ENCODE measurements at places on chromosomes 2 and 18.

DNA sequence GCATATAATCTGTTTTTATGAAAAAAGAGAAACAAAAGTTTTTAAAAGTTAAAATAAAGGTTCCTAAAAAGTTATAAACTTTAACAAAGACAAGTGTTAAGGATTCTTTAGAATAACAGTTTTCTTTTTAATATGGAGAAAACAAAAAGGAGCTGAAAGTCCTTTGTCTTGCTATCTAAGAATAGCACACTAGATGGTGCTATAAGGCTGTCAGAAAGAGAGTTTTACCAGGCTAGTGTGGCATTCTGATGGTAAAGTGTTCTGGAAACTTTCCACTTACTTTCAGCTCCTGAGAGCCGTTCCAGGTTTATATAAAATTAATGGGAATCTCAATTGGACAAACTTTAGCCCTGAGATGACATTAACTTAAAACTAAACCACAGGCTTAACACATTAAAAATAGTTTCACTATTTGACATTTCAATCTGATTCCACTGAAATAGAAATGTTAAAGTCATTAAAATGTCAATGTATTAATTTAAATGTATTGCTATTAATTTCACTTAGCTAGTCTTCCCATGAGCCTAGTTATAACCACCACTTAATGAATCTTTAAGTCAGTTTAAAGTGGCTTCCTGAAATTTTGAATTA lies 3.7 kb downstream of the FBXO48 start:
- peak; percentile 79 for DNase-seq

DNA sequence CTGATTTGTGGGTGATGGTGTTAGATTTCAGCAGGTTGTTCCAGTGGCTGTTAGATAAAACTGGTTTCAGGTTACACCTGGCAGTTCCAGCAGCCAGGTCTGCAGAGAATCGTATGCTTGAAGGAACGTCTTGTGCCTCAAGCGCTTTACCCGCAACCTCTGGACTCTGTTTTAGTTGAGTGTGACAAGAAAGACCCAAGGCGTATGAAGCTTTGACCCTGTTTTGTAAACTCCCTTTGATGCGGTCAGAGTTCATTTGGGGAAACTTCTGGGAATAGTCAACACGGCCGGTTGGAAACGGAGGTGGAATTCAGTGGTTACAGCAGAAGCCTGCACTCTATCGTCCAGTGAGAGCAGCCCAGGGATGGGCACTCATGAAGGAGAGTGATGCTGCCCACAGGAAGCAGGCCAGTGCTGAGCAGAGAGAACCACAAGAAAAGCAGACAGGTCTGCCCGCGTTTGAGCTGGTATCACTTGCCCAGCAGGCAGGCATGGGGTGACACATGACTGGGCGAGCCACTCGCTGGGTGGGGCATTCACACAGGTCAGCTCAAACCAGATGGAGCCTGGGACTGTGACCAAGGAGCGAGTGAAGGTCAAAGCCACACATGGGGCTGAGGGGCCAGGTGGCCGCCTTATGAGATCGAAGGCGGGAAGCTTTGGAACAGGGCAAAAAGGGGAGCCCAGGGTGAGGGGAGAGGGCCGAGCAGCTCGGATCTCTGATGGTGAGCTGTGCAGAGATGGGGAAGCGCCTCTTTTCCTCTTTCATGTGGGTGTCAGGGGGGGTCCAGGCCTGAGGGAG lies 99.6 kb upstream of the MBOAT2 start:
- no peak for DNase-seq

DNA sequence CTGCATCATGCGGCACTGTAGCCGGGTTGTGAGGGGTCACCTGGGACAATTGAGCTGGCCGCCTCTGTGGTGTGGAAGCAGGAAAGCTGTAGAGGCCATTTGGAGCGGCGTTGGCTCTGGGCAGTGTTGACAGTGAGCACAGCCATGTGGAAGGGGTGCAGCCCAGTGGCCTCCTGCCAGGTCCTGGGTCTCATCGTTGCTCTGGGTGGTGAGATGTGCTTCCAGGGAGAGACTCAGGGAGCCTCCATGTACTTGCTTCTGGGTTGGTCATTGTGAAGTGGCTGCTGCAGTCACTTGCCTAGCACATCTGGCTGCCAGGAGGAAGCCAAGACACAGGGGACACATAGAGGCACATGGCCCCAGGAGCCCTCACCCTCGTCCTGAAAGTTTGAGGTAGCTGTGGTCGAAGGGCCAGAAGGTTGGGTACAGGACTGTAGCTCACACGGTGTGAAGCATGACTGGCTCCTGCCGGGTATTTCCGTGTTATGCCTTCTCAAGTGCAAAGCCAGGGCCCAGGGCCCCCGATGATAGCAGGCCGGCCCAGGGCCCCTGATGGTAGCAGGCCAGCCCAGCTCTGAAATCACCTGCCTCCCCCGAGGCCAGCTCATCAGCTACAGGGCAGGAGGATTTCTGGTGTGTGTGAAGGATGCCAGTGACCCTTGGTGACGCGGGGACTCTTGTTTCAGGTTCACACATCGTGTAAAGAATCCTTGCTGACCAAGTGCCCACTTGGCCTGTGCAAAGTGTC lies 82.6 kb downstream of the DGKD start:
- DNase-seq = no peak

DNA sequence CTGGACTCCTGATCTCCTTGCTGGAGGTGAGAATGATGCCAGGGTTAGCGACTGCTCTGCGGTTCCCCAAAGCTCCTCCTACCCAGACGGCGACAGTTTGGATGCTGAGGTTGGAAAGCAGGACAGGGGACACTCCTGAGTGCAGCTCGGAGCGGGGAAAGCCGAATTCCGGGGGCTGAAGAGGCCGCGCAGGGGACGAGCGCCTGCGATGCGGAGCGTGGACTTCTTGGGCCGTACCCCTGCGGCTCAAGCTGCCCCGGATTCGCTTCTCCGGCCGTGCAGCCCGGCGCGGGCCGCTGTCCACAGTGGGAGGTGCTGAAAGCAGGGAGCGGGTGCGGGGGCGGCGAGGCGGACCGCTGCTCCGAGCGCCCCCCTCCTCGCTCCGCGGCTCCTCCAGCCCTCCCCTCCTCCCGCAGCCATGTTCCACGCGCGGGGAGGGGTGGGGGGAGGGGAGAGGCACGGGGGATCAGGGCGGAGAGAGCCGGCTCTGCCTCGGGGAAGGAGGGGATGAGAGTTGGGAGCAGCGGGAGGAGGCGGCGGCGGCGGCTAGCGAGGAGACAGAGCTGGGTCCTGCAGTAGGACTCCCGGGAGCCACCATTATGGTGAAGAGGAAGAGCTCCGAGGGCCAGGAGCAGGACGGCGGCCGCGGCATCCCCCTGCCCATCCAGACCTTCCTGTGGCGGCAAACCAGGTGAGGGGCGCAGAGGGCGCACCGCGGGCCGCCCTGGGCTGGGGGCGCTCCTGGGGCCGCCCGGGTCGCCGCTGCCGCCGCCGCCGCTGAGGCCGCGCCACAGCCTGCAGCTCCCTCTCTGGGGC lies at the start of gene UNC80:
Gene UNC80, plus strand, starts transcription at position 359 of the 816 bp plus-strand sequence. Its CDS starts 241 bp downstream, at position 600.
- DNase-seq = no peak

- DNase-seq = no peak
Observed at GRCh38 chr2:174744111-174744510, 20.2 kb downstream of the CHRNA1 start.

DNA sequence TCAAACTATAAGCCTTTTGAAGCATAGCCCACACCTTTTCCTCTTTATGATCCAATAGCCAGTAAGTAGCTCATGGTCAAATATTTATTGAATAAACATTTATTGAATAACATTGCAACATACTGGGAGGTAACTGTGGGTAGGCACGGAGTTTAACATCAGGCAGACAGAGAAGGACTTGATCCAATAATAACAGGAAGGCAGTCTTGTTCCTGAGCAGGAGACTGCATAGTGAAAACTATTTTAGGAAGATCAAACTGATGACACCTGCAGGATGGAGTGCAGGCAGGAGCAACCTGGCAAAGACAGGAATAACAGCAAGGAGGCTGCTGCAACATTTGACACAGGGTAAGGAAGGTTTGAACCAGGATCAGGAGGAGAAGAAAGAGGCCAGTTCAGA lies 3.1 kb upstream of the DCTN1 start:
- no peak for DNase-seq

GRCh38 chr2:46490521-46491141 lies 11.3 kb downstream of the TMEM247 start:
- DNase-seq = no peak

GRCh38 chr2:204024906-204025475 lies 88.4 kb downstream of the ICOS start:
- DNase-seq = no peak

GRCh38 chr2:196480653-196481323 lies 158.7 kb upstream of the CCDC150 start:
- no peak for DNase-seq

GRCh38 chr2:240520130-240520973 lies 37.4 kb downstream of the ANKMY1 start:
- no peak for DNase-seq

DNA sequence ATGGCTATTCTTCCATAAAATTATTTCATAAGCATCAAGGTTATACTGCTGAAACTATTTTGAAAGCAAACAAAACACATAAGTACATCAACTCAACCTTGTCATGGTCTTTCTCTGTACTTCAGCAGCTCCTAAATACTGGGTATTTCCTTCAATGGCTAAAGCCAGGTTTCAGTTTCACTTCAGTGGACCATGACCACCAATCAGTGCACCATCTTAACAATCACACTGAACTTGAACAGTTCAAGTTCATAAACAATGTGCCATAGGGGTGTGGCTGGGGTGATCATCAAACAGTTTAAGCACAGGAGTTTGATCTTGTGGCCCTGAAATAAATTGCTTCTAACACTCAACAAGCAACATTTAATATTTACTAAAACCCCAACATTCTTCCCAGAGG lies 124.1 kb upstream of the FIGN start:
- DNase-seq = no peak

- DNase-seq = no peak
Observed at GRCh38 chr2:230042195-230042594, 26.5 kb downstream of the SLC16A14 start.
